ENCODE measurements at places on chromosomes 7 and 10.

- DNase-seq: no peak
Measured at GRCh38 chr7:16465469-16466361, at the start of gene SOSTDC1. Gene SOSTDC1, minus strand, starts transcription at chr7:16465738. Its CDS starts 70 bp downstream, at chr7:16465668.

- DNase-seq: no peak
Measured at GRCh38 chr10:116143673-116144222, 129.3 kb downstream of the GFRA1 start.

DNA sequence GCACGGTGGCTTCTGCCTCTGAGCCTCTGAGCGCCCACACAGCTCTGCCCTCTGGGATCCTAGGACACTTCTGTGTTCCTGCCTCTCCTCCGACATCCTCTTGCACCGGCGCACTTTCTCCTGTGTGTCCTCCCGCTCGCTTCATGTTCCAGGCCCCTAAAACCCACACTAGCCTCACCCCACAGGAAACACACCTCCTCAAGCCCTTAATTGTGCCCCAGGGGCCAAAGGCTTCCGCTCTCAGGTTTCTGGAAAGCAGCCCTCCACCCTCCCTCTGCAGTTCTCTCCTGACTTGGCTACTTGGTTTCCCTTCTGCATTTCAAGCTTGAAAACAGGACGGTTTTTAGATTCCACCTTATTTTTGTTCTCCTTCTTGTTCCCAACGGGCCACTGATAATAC lies 7.3 kb downstream of the GFRA1 start:
- no peak for DNase-seq

DNA sequence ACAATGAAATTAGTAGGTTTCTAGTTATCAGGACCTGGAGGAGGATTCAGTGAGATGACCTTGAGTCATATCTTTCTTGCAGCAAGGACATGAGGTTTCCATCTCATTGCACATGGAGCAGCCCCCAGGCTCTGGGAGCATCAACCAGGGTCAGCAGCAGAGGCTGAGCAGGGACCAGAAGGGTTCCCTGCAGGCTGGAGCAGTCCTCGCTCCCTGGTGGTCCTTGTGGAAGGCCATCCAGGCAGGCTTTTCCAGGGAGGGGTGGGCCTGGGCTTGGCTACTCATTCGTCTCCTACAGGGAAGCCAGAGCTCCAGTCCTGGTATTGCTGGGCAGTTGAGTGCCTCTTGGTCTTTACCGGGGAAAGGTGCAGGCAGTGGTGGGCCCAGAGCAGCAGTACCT lies 587.5 kb downstream of the GLRX3 start:
- DNase-seq: no peak

DNA sequence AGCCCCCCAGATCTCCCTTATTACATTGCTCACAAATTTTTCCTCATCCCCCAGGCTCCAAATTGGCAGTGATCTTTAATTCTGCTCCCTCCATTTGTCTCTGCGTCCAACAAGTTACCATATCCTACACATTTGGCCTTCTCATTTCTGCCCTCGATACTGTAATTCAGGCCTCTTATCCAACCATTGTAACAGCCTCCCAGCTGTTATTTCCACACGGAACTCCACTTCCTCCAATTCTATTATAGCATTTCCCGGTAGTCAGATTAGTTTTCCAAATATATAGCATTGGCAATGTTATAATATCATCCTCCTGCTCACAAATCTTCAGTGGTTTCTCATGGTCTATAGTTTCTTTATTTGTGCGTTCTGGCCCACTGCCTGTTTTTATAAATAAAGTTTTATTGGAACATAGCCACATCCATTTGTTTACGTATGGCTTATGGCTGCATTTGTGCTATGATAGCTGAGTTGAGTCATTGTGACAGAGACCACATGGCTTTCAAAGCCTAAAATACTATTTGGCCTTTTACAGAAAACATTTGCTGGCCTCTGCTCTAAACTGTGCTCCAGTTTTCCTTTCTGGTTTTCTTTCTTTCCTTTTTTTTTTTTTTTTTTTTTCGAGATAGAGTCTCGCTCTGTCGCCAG lies 126.5 kb upstream of the ZNF438 start:
- DNase-seq: no peak

GRCh38 chr10:52322323-52322722 lies 8.2 kb downstream of the DKK1 start:
- DNase-seq: no peak

- DNase-seq: no peak
Measured at GRCh38 chr7:128989961-128990360, 52.2 kb downstream of the IRF5 start.

DNA sequence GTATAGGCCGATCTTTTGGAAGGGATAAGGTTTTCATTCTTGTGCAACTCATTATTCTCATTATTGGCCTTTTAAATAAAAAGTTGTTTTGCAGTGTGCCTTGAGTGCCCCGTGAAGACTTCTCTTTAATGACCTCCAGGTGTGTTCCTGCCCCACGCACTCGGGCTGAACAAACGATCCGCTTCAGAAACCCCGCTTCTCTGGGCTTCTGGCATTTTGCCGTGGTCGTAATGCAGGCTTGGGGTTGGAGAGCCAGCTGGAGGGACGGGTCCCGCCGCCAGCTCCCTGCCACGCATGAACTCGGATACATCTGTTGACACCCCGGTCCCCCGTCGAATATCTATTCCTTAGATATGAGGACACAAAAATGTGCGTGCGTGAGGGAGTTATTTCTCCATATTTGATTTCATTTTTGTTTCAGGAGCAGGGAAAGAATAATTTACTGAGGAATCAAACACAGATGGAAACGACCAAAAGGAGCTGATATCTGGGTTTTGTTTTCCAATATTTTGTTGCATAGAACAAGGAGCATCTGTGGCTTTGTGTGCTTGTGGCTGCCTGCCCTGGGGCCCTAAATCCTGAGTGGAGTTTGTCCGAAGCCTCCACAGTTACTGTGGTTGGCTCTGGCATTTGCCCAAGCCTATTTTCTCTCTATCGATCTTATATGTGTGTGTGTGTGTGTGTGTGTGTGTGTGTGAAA lies 17.0 kb upstream of the TTYH3 start:
- no peak for DNase-seq

DNA sequence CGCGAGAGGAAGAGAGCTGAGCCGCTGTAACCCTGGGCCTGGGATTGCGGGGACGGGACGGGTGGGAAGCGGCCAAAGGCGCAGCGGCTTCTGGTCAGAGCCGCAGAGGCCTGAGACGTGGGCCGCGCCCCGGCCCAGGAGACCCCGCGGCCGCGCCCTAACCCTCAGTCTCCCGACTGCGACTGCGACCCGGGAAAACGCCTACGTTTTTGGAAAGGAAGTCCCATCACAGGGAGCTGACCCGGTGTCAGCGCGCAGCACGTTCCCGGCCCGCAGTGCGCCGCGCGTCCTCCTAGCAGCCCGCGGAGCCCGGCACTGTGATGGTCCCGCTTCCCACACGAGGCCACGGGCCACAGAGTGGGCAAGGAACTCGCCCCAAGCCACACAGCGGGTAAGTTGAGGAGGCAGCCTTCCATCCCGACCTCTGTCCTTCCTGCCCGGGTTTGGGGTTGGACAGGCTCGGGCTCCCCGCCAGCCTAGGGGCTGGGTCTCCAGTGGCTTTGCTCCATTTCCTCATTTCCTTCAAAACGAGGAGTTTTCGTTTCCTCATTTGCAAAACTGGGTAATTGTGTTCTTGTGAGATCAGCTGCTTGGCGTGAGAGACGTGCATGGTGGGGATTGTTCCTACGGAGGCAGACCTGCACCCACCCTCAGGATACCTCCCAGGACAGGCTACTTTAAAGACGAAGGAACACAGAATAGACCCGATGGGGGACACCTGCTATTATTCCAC lies 1.2 kb downstream of the GPNMB start:
- no peak for DNase-seq

GRCh38 chr10:22557321-22557720 lies 157.1 kb downstream of the PIP4K2A start:
- DNase-seq: no peak

DNA sequence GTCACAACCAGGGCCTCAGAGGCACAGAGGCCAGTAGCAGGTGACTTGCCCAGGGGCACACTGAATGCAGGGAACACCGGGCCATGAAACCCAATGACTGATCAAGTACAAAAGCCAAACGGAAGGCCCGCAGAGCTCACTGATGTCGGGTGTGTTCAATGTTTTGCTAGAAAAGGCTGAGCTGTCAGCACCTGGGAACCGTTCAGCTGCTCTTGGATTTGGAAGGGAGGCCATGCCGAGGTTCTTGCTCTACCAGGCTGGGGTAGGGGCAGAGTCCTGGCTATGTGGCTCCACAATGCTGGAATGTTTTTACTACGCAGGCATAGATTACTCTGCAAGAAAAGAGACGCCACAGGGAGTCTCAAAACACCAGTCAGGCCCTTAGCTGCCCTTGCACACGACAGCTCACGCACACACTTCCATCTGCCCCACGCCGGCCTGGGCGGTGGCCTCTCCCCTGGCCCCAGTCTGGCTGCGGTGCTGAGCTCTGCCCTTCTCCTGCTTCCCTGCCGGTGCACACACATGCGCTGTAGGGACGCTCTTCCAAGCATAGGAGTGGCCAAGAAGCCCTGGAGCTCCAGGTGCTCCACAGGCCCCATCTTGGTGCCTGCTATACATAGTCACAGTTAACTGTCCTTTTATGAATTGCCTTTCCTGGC lies 79.9 kb downstream of the ZRANB1 start:
- no peak for DNase-seq

GRCh38 chr10:55374917-55375316 lies 573.9 kb upstream of the PCDH15 start:
- no peak for DNase-seq

DNA sequence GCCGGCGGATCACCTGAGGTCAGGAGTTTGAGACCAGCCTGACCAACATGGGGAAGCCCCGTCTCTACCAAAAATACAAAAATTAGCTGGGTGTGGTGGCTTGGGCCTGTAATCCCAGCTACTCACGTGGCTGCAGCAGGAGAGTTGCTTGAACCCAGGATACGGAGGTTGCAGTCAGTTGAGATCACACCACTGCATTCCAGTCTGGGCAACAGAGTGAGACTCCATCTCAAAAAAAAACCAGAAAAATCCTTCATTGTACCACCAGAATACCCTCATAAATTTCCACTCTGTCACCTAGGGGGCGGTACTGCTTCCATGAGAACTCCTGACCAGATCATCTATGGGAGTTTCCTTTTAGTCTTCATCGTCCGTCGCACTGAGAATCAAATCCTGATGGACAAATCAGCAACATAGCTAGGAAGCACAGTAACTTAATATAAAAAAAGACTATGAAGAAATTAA lies 225.8 kb upstream of the KLF14 start:
- no peak for DNase-seq

DNA sequence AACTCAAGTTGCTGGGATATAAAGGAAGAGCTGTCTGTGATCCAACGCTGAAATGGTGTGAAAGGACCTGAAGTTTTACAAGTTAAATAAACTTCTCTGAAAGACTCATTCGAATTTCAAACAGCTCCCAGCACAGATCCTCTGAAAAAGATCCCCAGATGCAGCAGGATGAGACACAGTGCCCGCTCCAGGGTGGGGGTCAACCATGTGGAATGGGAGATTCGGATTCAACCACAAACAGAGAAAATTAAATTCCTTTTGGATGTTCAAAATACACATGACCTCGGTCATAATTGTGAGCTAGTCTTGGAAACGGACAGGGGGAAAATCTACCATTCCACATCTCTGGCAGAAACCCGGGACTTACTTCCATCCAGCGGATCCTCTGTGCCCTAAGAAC lies 119.6 kb downstream of the PRKAG2 start:
- DNase-seq: no peak

GRCh38 chr10:8182806-8183205 lies 128.3 kb downstream of the GATA3 start:
- DNase-seq: no peak

- no peak for DNase-seq
Measured at GRCh38 chr7:22176791-22177412, 180.1 kb downstream of the RAPGEF5 start.

GRCh38 chr10:123962756-123963530 lies 71.3 kb upstream of the CPXM2 start:
- no peak for DNase-seq

DNA sequence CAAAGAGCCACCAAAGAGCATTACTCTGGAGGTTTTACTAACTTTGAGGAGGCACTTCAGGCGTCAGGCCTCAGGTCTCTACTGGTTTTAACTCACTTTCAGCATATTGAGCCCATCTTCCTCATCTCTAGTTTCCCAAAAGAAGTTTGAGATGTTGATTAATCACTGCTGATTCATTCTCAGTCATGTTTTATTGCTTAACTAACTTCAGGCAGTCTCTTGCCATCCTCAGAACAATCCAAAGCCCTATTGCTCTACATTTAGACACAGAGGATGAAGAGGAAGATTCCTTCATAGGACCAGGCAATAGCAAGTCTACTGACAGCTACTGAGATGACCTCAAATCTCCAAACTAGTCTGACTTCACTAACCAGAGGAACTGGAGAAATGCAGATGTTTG lies 39.1 kb upstream of the BET1 start:
- no peak for DNase-seq

DNA sequence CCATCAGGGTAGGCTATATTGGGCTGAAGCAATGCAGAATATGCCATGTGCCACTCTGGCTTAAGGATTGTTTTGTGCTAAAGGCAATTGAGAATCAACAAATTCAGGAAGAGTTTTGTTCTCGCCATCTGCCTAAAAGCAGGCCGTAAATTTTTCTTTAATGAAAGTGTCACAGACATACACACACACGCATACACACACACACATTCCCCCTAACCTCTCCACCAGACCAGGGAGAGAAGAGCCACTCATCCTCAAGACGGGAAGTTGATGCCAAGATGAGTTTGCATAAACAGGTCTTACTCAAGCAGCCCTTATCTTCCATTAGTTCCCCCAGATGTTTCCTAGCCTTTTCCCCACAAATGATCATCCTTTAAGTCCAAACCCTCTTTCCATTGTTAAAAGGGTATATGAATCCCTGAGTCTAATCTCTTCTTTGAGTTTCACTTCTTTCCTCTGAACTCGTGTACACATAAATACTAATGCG lies 59.6 kb upstream of the TRIM24 start:
- no peak for DNase-seq

DNA sequence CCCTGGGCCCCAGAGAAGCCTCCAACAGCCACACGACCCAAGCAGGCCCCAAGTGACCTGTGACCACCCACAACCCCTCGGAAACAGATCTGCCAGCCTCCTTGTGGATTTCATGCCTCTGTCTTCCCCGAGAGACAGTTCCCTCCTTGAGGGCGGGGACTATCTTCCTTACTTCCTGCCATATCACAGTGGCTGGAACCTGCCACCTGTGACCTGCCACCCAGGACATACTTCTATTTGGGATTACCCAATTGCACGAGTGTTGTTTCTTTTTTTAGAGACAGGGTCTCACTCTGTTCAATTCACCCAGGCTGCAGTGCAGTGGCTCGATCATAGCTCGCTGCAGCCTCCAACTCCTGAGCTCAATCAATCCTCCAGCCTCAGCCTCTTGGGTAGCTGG lies 25.9 kb downstream of the TNRC18 start:
- no peak for DNase-seq

Data from esophagus squamous epithelium (tissue), 5 donors.